Aorta (tissue), 5 donors: ENCODE measurements at places on chromosomes 12 and 14. TPM values are rescaled to one million over a fixed set of nuclear protein-coding genes. Genes with fewer than 3 reads are reported as not detected.

GRCh38 chr12:70733385-70733784 is 96.2 kb upstream of the PTPRB start:
- DNase-seq: no peak
- no peaks in the 10 kb centered on the region for H3K27me3 ChIP-seq
- H3K36me3 ChIP-seq: no peaks in the 10 kb centered on the region
- H3K27ac ChIP-seq: no peak overlapping the region
- no peaks in the 10 kb centered on the region for H3K4me1 ChIP-seq

DNA sequence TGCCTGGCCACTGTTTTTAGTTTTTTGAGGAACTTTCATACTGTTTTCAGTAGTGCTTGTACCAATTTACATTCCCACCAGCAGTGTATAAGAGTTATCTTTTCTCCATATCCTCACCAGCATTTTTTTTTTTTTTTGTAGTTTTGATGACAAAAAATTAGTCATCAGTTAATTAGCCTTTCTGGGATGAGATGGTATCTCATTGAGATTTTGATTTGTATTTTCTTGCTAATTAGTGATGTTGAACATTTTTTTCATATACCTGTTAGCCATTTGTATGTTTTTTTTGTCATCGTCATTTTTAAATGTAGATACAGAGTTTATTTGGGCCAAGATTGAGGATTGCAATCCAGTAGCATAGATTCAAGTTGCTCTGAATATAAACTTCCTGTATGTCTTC is 19.3 kb downstream of the TBC1D15 start:
- H3K27me3 ChIP-seq: no peaks in the 10 kb centered on the region
- no peak for DNase-seq
- H3K27ac ChIP-seq: no peak overlapping the region
- no peak overlapping the region for H3K4me3 ChIP-seq

DNA sequence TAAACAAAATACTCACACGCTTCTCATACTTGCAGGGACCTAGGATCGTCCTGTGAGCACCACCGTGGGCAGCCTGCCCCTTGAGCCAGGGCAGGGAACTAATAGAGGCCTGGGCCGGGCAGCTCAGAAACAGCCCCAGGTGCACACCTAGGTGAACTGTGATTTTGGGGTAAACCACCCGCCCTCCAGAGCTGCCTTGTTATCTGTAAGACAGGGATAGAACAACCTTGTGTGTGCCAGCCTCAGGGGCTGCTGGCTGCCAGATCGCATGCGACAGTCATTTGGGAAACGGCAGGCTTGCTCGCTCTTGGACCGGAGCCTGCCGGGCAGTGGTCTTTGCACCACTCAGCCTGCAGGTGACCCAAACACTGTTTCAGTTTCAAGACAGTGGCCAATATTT is 86.8 kb downstream of the ADGRD1 start:
- H3K27me3 ChIP-seq: no peaks in the 10 kb centered on the region
- no peak overlapping the region for H3K4me3 ChIP-seq
- H3K36me3 ChIP-seq: no peaks in the 10 kb centered on the region
- no peak overlapping the region for H3K27ac ChIP-seq

GRCh38 chr14:101033006-101033405 is 129.5 kb upstream of the RTL1 start:
- no peak overlapping the region for H3K4me3 ChIP-seq
- DNase-seq: no peak
- no peaks in the 10 kb centered on the region for H3K27me3 ChIP-seq
- H3K4me1 ChIP-seq: no peaks in the 10 kb centered on the region
- H3K27ac ChIP-seq: no peak overlapping the region

DNA sequence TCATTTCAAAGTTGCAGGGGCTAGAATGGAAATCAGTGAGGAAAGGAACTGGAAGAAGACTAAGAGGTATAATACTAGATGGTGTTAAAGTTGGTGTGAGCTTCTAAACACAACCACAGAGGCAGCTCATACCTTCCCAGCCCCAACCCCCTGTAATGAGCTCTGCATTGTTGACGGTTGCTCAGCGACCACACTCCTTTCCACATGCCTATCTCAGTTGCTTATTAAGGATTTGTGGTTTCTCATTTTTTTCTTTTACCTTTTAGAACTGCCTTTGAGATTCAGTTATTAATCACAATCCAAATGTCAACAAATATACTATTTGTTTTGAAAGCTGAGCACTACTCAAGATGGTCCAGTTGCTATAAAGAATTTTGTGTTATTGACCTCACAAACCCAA is 62.1 kb upstream of the KIF21A start:
- H3K36me3 ChIP-seq: no peaks in the 10 kb centered on the region
- H3K27me3 ChIP-seq: peaks cover 2% of the 10 kb centered on the region
- H3K4me3 ChIP-seq: no peak overlapping the region
- H3K27ac ChIP-seq: no peak overlapping the region
- H3K4me1 ChIP-seq: no peaks in the 10 kb centered on the region

DNA sequence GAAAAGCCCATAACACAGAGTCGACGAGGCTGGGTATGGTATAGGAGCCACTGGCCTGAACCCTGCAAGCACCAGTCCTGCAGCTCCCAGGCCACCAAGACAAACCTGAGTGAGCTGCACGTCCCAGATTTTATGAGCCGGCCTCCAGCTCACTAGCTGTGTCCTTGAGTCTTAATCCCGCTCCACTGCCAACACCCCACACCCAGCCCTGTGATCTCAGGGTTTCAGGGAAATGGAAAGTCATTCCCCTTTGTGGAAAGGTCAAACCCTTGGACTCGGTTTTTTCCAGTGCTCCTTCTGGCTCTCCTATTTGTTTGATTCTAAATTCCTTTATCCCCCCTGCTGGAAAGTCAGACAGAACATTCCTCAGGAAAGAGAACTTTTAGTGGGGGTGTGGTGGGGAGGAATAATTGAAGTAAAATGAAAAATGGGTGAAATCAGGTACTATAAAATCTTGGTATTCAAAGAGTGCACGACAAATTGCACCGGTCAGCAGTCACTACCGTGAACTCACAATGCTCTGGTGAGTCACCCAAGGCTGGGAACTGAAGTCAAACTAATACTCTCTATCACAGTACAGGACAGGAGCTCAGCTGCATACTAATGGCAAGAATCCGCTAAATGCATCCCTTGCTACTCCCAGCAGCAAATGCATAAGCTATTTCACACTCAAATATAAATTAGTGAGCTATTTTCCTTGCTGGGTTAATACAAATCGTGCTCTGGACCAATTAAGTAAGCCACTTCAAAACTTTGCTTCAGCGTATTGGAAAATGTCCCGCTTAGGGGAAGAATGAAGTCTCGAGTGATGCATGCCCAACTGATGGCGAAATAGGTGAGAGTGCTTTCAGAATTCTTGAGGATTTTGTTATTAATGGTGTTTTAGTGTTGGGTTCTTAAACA is 9.0 kb downstream of the PITPNM2 start:
- H3K27me3 ChIP-seq: no peaks in the 10 kb centered on the region
- no peaks in the 10 kb centered on the region for H3K36me3 ChIP-seq
- no peaks in the 10 kb centered on the region for H3K4me1 ChIP-seq
- peak; percentile 83 for DNase-seq

- no peak overlapping the region for H3K27ac ChIP-seq
- H3K4me3 ChIP-seq: no peak overlapping the region
- DNase-seq: no peak
- H3K27me3 ChIP-seq: no peaks in the 10 kb centered on the region
- H3K4me1 ChIP-seq: no peaks in the 10 kb centered on the region
- no peaks in the 10 kb centered on the region for H3K36me3 ChIP-seq
Measured at GRCh38 chr14:57382283-57382682, 8.1 kb upstream of the NAA30 start.

- no peak for DNase-seq
- H3K27me3 ChIP-seq: no peaks in the 10 kb centered on the region
Measured at GRCh38 chr12:55915482-55915859, 12.2 kb downstream of the PYM1 start.

- no peak overlapping the region for H3K4me3 ChIP-seq
- no peaks in the 10 kb centered on the region for H3K36me3 ChIP-seq
- DNase-seq: no peak
- H3K4me1 ChIP-seq: no peaks in the 10 kb centered on the region
Measured at GRCh38 chr12:69087986-69088385, 151.4 kb upstream of the CPSF6 start.

DNA sequence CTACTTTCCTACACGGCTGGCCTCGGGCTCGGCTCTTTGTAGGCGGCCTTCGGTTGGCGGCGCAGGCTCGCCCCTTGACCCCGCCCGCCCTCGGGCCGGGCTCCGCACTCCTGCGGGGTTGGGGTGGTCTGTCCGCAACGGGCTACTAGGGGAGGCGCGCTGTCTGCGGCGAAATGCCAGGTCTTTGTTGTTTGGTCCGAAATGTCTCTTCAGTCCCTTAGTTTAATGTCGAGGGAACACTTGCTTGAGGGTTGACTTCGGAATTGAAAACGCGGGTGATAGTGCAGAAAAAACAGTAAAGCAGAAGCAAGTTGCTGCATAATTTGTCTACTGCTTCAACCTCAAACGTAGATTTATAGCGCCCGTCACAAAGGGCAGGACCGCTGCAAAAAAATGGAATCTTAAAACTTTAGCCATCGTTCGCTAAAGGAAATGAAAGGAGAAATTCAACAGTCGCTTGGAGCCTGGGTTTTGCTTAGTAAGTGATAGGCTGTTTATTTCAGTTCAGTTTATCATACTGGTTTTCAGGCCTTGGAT is 390 bp downstream of the JKAMP start:
- H3K27ac ChIP-seq: peak overlapping the region; percentile 86
- no peaks in the 10 kb centered on the region for H3K36me3 ChIP-seq
- peak overlapping the region; percentile 16 for H3K4me3 ChIP-seq
- no peak for DNase-seq

GRCh38 chr12:42119085-42119633 is 25.5 kb downstream of the GXYLT1 start:
- DNase-seq: no peak
- H3K27me3 ChIP-seq: no peaks in the 10 kb centered on the region
- no peaks in the 10 kb centered on the region for H3K4me1 ChIP-seq
- H3K36me3 ChIP-seq: peaks cover 3% of the 10 kb centered on the region
- H3K27ac ChIP-seq: peak overlapping the region; percentile 33
- H3K4me3 ChIP-seq: no peak overlapping the region

GRCh38 chr14:100739306-100739705 is 12.6 kb downstream of the DLK1 start:
- H3K27ac ChIP-seq: no peak overlapping the region
- no peaks in the 10 kb centered on the region for H3K27me3 ChIP-seq
- no peaks in the 10 kb centered on the region for H3K4me1 ChIP-seq
- no peaks in the 10 kb centered on the region for H3K36me3 ChIP-seq
- no peak overlapping the region for H3K4me3 ChIP-seq

DNA sequence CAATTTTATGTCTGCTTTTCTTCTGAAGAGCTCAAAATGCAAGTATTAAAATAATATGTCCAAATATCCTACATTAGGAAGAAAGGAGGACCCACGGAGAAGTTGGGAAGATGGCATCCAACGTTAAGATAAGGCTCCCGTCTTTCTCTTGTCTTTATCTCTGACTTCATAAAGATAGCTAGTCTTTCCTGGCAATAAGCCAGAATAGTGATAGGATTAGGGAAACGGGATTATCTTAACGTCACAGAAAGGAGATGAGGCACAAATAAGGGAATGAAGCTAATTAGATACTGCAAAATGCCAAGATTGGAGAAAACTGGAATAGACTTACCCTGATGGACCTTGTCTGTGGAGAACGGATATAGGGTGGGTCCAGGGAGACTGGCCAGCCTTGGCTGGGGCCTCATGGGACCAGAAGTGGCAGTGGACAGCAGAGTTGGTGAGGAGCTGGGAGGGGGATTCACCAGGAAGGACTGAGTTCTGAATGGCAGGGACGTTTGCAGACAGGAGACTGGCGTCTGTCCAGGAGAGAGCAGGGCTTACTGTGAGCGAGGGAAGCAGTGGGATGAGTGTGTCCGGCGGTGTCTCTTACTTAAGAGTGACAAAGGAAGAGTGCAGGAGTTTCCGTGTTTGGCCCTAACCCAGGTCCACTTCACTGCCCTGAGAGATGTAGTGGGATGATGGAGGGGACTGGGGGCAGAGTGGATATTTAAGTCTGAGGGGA is 119.9 kb downstream of the CACNA1C start:
- H3K27ac ChIP-seq: no peak overlapping the region
- DNase-seq: no peak
- H3K4me1 ChIP-seq: peaks cover 13% of the 10 kb centered on the region
- no peak overlapping the region for H3K4me3 ChIP-seq

DNA sequence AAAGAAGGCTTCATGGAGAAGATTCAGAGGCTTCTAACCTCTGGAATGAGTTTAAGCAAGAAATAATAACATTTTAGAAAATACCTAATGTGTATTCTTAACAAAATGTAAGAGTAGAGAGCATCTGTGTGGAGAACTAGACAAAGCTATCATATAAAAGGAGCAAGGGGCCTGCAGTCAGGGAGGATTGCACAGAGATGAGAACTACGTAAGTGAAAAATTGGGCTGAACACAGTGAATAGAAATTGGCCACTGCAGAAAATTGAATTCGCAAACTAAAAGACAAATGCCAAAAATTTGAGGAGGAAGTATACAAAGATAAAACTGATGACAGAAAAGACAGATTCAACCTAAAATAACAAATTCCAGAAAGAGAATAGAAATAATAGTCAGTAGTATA is 92.8 kb downstream of the TGFB3 start:
- no peaks in the 10 kb centered on the region for H3K36me3 ChIP-seq
- no peak overlapping the region for H3K4me3 ChIP-seq
- DNase-seq: no peak

GRCh38 chr12:127588249-127588648 is 678.7 kb upstream of the TMEM132C start:
- no peaks in the 10 kb centered on the region for H3K36me3 ChIP-seq
- H3K27me3 ChIP-seq: no peaks in the 10 kb centered on the region
- peaks cover 5% of the 10 kb centered on the region for H3K4me1 ChIP-seq
- peak overlapping the region; percentile 75 for H3K27ac ChIP-seq
- no peak overlapping the region for H3K4me3 ChIP-seq

The PLXNC1 gene
- 7.5 TPM for total RNA-seq

The CCDC177 gene
- total RNA-seq: not detected

The SLC25A21 gene
- total RNA-seq: 0.65 TPM

The EPYC gene
- total RNA-seq: not detected

The LALBA gene
- total RNA-seq: not detected

The TMEM119 gene
- 14.7 TPM for total RNA-seq
